Kidney glomerular epithelial cell (primary cell): ENCODE measurements at places on chromosomes 11 and 22.

DNA sequence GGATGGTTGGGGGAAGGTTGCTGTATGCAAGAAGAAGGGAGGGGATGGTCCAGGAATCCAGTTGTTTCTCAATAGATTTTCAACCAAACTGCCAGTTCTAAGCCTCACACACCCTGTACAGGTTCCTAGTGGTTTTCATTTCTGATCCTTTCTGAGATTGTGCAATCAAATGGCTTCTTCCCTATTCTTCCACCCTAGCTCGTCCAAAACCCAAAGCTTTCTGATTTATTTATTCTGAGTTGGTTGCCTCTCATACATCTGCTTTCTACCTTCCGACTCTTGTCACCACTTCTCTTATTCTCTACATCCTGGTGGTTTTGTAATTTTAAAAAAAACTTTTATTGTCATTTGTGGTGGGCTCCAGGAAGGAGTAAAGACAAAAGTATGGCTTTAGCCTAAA is 12.6 kb downstream of the OR5A2 start:
- DNase-seq: no peak

GRCh38 chr11:19946681-19947080 is 213.6 kb downstream of the DBX1 start:
- no peak for DNase-seq

GRCh38 chr11:118252688-118253087 is 523 bp upstream of the MPZL3 start:
- no peak for DNase-seq

GRCh38 chr11:114152785-114153184 is 93.3 kb downstream of the ZBTB16 start:
- DNase-seq: no peak

- no peak for DNase-seq
These were observed 2.2 kb downstream of the OR8B12 start for GRCh38 chr11:124541204-124541603.

- no peak for DNase-seq
These were observed 68.5 kb downstream of the SBF2 start for GRCh38 chr11:10225553-10225952.

GRCh38 chr11:3840004-3840869 is 522 bp downstream of the RHOG start:
- DNase-seq: no peak

DNA sequence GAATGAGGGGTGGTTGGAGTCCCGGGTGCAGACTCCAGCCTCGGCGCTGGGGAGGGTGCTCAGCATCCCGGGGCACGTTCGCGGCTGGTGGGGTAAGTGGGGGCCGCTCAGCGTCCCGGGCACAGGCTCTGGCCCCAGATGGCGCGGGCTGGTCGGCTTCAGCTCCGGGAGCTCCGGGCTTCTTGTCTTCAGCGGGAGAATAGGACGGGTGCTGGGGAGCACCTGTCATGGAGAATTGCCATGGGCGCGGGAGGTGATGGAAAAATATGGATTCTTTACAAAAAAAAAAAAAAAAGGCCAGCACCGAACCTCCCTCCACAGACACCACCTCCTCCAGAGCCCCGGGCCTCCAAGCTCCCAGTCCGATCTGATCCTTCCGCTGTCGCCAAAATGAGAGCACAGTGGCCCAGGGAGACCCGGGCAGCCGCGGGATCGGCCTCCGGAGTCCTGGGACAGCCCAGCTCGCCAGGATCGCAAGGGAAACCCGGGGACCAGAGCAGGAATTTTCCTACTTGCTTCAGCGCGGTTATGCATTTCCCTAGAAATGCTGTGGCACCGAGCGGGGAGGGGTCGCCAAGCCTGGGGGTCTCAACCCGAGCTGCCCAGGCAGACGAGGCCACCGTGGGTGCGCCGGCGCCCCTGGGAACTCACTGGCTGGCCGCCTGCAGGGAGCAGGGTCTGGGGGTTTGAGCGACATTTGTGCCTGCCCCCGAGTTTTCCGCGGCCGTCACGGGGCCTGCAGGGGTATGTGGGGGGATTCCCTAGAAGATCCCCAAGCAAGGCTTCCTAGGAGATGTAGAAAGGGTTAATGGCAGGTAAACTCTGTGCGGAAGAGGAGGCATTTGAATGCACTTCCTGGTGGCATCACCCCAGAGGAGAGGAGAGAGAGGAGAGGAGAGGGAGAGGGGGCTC is 1336.9 kb downstream of the BRD1 start:
- no peak for DNase-seq

DNA sequence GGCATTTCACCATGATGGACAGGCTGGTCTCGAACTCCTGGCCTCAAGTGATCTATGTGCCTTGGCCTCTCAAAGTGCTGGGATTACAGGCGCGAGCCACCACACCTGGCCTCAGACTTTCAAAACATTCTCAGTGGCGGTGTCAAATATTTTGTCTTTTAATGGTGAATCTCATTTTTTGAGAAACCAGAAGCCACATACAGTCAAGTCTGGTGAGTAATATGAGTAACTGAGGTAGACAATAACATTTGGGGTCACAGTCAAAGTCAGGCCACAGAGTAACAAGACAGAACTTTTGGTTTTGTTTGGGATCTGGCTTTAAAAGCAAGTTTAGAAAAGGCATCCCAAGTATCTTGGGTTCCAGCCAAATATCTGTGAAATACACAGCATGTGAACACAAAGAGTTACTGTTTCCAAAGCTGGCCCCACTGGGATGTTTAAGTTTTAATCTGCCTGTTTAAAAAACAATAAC is 5.6 kb upstream of the TMA7B start:
- DNase-seq: no peak

- DNase-seq: no peak
These were observed 20.5 kb downstream of the IGF2 start for GRCh38 chr11:2118677-2119076.

DNA sequence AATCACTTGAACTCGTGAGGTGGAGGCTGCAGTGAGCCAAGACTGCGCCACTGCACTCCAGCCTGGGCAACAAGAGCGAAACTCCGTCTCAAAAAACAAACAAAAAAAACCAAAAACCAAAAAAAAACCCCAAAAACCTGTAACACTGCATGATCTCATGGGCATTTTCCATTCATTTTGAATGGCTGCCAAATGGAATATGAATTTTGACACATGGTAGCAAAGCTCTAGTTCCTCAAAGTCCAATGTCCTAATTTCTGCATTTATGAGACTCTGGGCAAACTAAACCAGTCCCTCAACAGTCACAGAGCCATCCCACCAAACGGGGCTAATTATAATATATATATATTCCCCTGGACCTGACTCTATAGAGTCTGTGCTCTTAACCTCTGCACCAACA is 61.8 kb downstream of the SGSM3 start:
- no peak for DNase-seq

DNA sequence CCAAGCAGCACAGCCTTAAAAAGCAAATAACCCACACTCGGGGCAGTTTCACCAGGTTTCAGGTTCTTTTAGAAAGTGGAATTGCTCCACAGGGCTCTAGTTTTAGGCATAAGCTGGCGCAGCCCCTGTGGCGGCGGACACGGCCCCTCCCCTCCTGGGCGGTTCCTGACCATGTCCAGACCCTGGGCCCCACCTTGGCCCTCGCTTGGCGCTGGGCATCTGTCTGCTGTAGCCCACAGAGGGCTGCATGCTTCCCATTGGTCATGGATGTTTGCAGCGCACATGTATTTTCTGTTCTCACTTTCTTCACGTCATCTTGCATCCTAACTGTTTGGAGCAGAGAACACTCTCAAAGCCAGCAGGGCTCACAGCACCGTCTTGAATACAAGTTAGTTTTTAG is 244.3 kb downstream of the BRD1 start:
- DNase-seq: no peak

DNA sequence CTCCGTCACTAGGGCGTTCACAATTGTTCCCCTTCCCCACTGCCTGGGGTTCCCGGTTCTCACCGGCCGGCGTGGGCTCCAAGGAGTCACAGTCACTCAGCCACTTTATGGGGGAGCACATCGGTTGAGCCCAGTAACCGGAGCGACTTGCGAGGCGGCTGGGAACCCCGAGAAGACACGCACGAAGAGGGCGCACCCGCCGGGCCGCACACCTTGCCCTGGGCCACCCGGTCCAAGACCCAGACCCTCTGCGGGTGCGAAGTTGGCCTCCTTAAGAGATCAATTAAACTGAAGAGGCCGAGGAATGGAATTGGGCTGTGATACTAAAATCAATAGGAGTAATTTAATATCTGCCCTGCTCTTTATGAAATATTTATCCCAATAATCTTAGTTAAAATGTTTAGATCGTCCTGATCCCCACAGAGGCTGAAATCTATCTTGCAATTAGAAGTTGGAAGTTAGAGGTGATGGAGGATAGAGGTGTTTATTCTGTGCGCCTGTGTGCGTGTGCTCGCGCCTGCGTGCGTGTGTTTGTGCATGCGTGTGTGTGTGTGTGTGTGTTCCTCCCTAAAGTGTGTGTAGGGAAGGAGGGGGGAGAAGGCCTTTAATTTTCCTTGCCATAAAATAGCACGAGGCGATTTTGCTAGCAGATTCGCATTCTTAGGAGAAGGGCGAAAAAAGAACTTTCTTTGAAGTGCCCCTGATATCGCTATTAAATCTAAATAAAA is 954 bp upstream of the MN1 start:
- no peak for DNase-seq

- DNase-seq: peak; percentile 31
These were observed 44.0 kb upstream of the KIRREL3 start for GRCh38 chr11:127044535-127044934.

DNA sequence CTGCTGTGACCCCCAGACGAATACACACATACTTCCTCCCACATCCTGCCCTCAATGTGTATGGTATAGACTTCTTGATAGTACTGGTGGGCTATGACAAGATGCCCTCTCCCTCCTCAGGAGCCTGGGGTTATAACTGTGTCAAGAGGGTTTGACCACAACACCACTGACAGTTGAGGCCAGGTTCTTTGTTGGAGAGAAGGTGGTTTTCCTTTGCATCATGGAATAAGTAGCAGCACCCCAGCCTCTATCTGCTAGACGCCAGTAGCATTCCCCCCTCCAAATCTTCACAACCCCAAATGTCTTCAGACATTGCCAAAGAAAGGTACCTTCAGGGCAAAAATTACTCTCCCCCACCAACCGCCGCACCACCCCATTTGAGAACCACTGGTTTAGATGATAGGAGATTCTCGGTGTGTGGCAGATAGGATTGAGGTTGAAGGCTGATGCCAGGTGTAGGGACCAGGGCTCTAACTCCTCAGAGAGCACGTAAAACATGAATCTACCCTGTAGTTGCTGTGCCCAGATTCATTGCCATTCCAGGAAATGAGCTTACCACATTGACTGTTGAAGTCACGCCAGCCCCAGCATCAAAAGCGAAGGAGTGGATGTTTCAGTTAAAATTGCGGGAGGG is 5.5 kb upstream of the MYO18B start:
- no peak for DNase-seq

DNA sequence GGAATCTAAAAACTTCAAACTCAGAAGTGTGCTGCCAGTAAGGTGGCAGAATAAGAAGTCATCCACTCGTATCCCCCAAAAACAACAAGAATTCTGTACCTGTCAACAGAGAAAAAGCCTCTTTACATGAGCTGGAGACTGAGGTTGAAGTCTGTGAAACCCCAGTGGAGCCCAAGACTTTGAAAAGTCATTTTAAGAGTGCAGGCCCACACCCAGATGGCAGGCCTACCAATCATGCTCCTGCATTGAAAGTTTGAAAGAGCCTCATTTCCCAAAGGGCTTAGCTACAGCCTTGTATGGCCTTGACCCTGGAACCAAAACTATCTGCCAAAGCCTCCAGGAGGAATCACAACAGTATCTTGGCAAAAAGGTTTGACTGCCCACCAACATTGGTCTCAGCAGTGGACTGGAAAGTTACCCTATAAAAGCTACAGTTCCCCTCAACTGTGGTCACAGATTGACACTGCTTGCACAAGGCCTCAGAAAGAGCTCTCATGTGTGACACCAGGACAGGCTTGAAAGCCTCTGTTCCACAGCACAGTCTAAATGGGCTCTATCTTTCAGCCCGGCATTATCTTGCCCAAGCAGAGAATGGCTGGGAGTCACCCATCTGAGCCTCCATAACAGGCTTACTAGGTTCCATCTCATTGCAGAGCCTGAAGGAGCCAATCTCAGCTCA is 47.7 kb downstream of the SLC22A9 start:
- no peak for DNase-seq

DNA sequence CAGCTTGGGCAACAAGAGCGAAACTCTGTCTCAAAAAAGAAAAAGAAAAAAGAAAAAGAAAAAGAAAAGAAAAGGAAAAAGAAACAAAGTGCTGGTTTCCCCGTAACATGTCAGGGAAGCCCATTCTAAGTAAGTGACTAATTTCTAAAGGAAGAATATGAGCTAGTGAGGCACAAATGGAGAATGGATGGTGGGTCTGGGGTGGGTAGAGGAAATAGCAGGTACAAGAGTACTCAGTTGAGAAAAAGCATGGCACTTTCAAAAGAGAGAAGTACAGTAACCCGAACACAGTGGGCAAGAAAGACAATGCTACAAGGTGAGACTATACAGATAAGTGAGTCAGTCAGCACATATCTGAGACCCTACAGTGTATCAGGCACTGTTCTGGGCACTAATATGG is 4.5 kb downstream of the MAJIN start:
- DNase-seq: no peak

DNA sequence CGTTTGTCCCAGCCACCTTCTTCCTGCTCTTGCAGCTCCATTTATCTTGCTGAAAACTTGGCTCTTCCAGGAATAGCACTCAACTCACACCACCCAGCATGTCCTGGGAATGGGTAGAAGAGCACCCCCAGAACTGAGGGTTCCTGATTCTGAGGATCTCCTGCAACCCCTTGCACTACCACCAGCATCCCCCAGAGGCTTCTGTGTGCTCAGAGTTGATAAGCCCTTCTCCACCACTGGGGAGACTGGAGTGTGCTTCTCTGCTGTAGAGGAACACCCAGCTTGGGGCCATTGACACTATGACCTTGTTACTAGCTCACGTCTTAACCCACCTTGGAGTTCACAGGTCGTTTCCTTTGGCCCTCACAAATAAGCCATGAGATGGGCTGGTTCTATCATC is 121.0 kb downstream of the GRIK4 start:
- DNase-seq: no peak

- DNase-seq: no peak
These were observed 419.2 kb upstream of the SYN3 start for GRCh38 chr22:33477120-33478111.

GRCh38 chr11:14454861-14455632 is 44.6 kb downstream of the COPB1 start:
- peak; percentile 24 for DNase-seq

- no peak for DNase-seq
These were observed 109.7 kb upstream of the RRM1 start for GRCh38 chr11:3984896-3985295.

DNA sequence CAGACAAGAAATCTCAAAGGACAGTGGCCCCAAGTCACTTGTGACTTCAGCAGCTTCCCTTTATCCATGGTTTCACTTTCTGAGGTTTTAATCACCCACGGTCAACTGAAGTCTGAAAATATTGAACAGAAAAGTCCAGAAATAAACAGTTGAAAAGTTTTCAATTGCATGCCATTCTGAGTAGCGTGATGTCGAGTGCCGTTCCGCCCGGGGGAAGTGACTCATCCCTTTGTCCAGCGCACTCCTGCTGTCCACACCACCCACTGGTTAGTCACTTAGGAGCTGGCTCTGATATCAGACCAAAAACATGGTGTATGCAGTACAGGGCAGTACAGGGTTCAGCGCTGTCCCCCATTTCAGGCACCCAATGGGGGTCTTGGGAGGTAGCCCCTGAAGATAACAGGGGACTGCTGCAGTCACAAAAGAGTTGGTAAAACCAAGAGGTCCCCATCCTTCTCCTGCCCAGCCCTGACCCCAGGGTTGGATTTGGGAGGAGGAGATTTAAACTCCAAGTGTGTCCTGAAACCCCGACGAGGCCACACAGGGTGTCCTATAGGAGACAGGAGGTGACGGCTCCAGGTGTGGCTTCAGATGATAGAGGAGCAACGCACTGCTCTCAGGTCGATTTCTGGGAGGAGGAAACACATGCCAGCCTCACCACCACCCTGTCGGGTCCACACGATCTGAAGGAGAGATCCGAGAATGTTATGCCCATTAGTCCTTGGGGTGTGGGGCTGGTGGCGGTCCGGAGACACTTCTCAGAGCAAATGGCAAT is 390.1 kb downstream of the CTTN start:
- DNase-seq: peak; percentile 61
